NCI-H524 (cell line): ENCODE measurements at places on chromosomes 5 and 9.

DNA sequence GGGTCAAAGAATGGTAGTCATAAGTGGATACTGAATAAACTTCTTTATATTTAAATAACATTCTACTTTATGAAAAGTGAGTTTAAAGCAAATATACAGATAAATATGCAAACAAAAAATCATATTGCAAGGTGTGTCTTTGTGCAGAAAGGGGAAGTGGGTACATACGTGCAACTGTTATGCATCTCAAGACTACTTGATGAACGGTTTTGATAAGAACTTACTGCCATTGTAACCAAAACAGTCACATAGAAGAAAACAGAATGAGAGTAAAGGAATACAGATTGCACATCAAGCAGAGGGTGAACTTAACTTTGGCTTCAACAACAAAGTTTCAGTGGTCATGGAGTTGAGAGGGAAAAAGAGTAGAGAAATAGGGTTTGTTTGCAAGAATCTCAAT is 9.9 kb downstream of the CAMK4 start:
- DNase-seq = no peak

DNA sequence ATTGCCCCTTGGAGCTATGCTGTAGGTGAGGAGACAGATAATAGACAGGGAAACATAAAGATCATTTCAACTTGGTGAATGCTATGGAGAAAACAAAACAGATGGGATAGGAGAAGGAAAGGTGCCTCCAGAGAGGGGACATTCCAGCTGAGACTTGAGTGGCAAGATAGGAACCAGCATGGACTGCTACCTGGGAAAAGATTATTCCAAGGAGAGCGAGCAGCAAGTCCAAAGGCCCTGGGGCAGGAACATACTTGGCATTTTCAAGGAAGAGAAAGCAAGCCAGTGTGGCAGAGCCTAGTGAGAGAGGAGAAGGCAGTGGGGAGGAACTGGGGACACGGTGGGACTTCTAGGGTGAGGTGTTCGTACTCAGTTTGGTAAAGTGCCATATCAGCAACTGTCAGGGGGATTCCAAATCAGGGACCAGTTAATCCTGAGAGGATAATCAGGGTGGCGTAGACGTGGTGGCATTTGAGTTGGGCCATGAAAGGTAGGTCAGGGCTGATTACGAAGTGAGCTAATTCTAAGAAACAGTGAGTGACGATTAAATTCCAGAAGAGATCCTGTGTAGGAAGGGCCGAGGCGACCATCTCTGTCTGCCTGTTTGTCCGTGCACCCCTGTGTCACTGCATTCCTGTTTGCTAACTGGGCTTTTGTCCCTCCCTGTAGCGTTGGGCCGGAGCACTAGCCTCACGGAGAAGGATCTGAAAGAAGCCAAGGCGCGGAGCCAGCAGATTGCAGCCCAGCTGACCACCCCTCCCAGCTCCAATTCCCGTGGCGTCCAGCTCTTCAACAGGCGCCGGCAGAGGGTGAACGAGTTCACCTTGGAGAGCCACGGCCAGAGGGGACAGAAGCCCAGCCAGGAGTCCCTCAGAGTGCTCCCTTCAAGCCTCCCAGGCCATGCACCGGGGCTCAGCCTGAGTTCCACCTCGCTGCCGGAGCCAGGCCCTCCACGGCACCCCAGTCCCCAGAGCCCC is 7.1 kb downstream of the SYNPO start:
- DNase-seq = no peak

DNA sequence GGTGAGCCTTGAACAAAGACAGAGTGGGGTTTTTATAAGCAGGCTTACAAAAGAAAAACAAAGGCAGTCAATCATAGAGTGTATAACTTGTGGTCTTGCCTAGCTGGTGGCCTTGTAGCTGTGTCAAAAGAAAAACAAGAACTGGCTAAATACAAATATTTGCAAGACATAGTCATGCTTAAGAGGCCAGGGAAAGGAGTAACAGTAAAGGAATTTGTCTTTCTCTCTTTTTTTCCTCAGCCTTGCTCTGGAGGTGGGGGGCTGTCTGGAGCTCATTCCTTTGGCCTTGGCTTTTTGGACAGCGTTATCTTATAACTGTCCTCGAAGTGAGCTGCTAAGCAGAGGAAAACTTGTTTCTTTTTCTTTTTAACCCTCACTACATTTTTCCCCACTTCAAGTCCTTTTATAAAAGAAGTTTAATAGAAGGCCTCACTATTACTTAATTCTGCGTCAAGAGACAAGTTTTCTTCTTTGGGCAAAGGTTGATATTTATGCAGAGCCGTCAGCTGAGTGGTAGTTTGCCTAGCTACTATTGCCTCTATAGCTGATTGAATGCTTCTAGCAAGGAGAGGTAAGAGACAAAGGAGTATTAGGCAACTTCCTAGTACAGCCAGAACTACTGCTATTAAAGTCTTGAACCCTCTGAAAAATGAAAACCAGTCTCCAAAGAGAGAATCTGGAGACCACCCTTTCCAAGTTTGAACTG is 14.3 kb downstream of the CEL start:
- no peak for DNase-seq

DNA sequence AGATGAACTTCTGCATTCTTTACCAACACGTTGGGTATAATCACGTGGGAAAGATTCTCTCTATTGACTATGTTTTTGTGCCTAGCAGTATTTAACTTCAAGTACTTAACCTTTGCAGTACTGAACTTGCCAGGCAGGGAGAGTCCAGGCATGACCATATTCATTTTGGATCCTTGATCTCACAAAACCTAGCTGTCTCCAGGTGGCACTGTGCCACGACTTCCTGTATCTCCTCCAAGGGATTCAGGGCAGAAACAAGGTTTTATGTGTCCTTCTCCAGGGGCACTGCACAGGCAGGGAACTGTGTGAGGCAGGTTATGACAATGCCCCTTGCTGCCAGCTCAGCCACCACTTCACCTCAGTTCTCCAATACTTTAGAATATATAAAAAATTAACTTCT is 11.7 kb upstream of the IFNA5 start:
- peak; percentile 38 for DNase-seq

GRCh38 chr5:78399116-78399515 is 38.7 kb downstream of the SCAMP1 start:
- no peak for DNase-seq

- DNase-seq = no peak
Observed at GRCh38 chr5:53008751-53009150, 19.6 kb downstream of the ITGA2 start.

DNA sequence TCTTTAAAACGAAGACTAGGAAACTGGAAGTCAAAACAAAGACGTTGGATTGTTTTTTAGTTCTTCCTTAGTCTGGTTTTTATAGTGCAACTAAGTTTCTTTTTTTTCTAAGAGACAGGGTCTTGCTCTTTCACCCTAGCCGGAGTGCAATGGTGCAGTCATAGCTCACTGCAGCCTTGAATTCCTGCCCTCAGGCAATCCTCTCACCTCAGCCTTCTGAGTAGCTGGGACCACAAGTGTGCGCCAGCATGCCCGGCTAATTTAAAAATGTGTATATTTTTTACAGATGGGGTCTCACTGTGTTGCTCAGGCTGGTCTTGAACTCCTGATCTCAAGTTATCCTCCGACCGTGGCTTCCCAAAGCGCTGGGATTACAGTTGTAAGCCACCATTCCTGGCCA is 27.6 kb downstream of the ZFYVE16 start:
- no peak for DNase-seq

GRCh38 chr5:155936520-155937406 is 390.2 kb upstream of the SGCD start:
- peak; percentile 56 for DNase-seq

GRCh38 chr5:123303802-123304201 is 119.4 kb downstream of the CEP120 start:
- no peak for DNase-seq

GRCh38 chr9:110025551-110026170 is 182.3 kb downstream of the C9orf152 start:
- no peak for DNase-seq

- peak; percentile 10 for DNase-seq
Observed at GRCh38 chr9:9751996-9752395, 860.8 kb downstream of the PTPRD start.

DNA sequence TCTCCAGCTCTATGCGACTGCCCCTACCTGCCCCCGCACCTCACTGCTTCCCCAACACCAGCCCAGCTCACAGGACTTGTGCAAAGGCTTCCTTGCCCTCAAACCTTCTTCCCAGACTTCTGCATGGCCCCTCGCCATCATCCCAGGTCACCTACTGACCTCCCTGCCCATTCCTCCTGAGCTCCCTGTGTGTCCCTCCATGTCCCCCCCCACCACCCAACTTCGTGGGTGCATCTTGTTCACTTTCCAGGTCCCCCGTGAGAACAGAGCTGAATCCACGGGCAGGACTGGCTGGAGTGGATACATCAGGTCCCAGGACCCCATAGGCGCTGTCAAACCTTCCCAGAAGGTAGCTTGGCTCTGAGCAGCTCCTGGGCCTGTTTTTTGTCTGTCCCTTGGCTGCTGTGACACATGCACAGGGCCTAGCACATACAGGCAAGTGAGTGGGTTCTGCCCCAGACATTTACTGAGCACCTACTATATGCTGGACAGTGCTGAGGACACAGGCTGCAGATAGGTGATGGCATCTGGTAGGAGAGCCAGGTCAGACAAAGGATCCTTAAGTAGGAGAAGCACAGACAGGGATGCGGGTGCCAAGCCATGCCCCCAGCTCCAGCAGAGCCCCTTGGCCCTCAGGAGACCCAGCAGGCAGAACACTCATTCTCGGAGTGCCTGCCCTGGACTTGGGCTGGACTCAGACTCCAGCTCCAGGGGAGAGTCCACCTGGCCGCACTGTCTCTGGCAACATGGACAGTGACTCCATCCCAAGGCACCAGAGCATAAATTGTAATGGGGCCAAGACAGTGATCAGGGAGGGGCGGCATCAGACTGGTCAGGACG is 15.0 kb downstream of the NINJ1 start:
- no peak for DNase-seq

DNA sequence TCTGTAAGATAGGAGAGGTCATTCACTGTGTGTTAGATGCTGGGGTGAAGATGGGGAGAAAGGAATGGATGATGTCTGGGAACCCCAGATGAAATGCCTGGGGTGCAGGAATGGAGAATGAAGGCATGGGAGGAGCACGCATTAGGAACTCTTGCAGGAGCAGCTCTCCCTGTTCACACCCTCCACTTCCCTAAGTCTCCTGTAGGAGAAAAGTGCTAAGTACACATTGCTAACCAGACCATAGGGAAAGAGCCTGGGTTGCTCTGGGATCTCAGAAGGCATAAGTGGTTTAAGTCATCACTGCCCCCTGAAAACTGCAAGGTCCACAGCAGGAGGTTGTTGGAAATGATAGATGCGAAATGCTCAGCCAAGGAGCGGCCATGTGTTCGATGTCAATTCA is 163.1 kb downstream of the SEC61B start:
- DNase-seq = peak; percentile 62

DNA sequence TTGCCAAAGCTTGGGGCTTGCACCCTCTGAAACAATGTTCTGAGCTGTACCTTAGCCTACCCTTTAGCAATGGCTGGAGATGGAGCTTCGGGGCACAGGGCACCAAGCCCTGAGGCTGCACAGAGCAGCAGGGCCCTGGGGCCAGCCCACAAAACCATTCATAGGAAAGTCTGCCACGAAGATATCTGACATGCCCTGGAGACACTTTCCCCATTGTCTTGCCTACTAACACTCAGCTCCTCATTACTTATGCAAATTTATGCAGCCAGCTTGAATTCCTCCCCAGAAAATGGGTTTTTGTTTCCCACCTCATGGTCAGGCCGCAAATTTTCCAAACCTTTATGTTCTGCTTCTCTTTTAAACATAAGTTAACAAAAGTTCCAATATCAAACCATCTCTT is 105.7 kb downstream of the DTWD2 start:
- no peak for DNase-seq

DNA sequence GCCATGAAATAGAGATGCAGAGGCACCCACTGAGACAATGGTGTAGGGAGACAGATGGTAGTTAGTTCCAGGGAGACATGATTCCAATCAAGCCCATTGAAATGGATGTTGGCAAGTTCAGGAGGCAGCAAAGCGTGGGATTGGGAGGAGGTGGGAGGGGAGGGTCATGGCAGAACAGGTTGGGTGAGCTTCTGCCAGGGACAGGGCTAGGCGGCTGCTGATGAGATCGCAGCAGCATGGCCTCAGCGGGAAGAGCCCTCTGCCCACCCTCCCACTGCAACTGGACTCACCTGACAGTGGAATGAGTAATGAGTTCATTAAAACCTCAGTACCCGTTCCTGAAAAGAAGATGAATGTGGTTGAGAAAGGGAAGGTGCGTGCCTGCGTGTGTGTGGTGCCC is 418.2 kb downstream of the CDK5RAP2 start:
- peak; percentile 74 for DNase-seq

- DNase-seq = no peak
Observed at GRCh38 chr9:97788763-97789663, 64.0 kb upstream of the FOXE1 start.

DNA sequence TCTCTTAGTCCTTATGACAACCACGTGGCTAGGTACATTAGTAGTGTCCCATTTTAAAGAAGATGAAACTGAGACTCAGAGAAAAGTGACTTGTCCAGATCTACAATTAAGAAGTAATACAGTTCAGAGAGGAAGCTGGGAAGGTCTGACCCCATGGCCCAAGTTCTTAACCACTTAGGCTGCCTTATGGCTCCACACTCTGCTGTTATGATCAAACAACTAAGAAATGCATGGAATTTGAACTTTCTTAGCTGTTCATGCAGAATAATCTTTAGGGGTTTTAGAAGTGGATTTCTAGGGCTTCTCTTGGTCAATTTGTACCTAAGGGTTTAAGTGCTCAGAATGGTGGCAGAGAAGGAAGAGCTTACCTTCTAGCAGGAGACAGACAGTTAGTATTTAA is 128.0 kb upstream of the MSX2 start:
- DNase-seq = no peak

- no peak for DNase-seq
Observed at GRCh38 chr5:65041296-65042158, 272.8 kb downstream of the CWC27 start.

- DNase-seq = no peak
Observed at GRCh38 chr9:135986605-135987004, 25.4 kb upstream of the UBAC1 start.

DNA sequence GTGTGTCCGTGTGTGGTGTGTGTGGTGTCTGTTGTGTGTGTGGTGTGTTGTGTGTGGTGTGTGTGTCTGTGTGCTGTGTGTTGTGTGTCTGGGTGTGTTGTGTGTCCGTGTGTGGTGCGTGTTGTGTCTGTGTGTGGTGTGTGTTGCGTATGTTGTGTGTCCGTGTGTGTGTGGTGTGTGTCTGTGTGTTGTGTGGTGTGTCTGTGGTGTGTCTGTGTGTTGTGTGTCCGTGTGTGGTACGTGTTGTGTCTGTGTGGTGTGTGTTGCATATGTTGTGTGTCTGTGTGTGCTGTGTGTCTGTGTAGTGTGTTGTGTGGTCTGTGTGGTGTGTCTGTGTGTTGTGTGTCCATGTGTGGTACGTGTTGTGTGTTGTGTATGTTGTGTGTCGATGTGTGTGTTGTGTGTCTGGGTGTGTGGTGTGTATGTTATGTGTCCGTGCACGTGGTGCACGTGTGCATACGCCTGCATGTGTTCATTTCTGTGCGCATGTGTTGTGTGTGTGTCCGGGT is 72.3 kb downstream of the KCNT1 start:
- no peak for DNase-seq

- DNase-seq = no peak
Observed at GRCh38 chr5:14667290-14667689, 2.8 kb downstream of the OTULIN start.

GRCh38 chr5:151154931-151155774 is 2.4 kb downstream of the ANXA6 start:
- DNase-seq = no peak

- no peak for DNase-seq
Observed at GRCh38 chr9:123290764-123291163, 22.4 kb upstream of the STRBP start.
